Cardiac septum (tissue), 1 donor: ENCODE measurements at places on chromosomes 7 and 10. TPM values are rescaled to one million over a fixed set of nuclear protein-coding genes. Genes with fewer than 3 reads are reported as not detected.

- DNase-seq: no peak
Measured at GRCh38 chr7:100387695-100388094, 14.4 kb downstream of the PILRA start.

PNLIPRP2 gene
- total RNA-seq: not detected

FOXI2 gene
- total RNA-seq: 0.24 TPM

- DNase-seq: no peak
Measured at GRCh38 chr10:101602761-101603398, 14.8 kb downstream of the DPCD start.

DNA sequence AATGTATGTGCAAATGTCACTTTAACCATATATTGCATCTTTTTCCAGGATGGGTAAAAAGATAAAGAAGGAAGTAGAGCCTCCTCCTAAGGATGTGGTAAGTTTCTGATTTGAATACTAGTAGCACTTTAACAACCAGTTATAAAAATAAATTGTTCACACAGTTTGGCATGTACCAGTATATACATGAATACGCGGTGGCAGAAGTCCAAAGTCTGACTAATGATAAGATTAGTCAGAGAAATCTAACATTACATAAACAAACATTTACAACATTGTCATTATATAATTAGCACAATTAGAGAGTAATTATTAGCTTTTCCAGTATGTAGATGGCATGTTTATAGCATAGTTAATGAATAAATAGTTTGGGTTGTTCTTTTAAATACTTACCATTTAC lies 4.1 kb downstream of the ARMC3 start:
- DNase-seq: no peak

GRCh38 chr7:148371280-148371937 lies 219.2 kb upstream of the C7orf33 start:
- no peak for DNase-seq

- DNase-seq: no peak
Measured at GRCh38 chr7:2245883-2246675, 4.1 kb downstream of the NUDT1 start.

GRCh38 chr10:1033601-1034000 lies 7.9 kb upstream of the IDI2 start:
- peak; percentile 17 for DNase-seq

GRCh38 chr7:924541-925231 lies 29.8 kb downstream of the ADAP1 start:
- DNase-seq: peak; percentile 76

DNA sequence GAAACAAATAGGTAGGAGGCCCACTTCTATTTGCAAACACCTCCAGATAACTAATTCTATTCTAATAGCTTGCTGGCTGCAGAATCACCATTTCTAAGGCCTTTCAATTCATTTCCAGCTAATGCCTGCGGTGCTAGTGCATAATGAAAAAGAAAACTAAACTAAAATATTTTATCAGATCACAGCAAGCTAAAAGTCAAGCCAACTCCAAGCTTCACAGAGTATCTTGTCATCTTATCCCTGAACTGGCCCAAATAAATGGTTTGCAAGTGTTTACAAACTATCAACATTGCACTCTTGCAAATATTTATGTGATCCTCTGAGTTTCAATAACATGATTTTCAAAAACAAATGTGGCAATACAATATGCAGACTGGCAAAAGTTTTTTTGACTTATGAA lies 166.0 kb downstream of the IPMK start:
- DNase-seq: no peak

TRIM50 gene
- not detected for total RNA-seq

DNA sequence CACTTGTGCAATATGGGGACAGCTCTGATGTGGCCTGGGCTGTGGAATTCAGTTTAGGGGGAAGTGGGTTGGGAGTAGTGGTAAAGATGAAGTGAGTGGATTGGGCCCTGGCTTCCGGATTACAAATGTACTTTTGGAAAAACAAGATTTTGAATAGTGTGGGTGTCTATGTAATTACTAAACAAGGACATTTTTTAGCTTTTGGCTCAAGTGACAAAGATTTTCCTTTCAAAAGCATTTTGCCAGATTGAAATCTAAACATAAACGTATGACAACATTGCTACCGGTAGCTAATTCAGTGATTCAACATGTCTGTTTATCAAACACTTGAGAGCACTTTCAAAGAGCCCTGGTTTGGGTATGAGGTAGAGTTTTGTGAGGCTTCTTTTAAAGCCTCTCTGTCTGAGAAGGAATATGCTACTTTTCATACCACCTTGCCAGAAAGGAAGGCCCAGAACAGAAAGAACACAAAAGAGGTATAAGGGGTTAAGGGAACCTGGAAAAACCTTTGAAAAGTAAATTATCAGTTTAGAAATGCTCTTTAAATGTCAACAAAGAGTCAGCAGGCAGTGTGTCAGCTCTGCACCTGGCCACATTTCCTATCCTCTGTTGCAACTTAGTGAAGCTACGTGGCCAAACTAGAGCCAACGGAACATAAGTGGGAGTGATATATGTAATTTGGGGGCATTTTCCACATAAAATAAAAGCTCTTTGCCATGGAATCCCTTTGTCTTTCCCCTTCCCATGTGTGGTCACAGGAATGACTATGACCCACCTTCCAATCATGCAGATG lies 516.1 kb downstream of the NRG3 start:
- DNase-seq: no peak

GRCh38 chr7:39451901-39452300 lies 114.3 kb upstream of the YAE1 start:
- no peak for DNase-seq

FZD1 gene
- 23.1 TPM for total RNA-seq

CTAGE15 gene
- total RNA-seq: not detected

DNA sequence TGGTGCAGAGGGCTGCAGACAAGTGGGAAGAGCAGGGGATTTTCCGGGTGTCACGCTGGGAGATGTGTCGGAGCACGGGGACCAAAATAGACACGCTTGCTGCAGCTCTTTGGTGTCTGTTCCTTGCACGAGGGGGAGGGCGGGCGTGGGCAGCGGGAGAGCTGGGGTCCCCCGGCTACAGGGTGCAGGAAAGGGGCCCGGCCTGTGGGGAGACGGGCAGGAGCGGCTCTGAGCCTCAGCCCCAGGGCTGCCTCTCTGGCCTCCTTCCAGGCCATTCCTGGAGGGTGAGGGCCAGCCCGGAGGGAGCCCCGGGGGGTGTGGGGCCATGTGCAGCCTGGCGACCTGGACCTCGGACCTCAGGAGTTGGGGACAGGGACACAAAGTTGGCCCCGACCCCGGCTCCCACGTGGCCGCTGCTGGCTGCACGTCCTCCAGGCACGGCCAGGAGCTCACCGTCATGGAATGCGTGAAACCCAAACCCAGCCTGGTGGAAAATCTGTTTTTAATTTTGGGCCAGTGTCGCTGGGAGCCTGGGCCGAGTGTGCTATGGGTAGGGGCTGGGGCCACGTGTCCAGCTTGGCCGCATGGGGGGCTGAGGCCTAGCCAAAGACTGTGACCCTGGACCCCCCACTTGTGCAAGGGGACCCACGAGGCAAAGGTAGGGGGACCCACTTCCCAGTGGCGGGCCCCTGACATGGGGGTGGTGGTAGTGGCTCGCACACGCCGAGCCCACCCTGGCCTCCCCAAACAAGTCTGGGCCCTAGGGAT lies 6.6 kb downstream of the TTYH3 start:
- DNase-seq: no peak

HOXA11 gene
- not detected for total RNA-seq

- no peak for DNase-seq
Measured at GRCh38 chr7:129576138-129576537, 35.4 kb upstream of the NRF1 start.

DNA sequence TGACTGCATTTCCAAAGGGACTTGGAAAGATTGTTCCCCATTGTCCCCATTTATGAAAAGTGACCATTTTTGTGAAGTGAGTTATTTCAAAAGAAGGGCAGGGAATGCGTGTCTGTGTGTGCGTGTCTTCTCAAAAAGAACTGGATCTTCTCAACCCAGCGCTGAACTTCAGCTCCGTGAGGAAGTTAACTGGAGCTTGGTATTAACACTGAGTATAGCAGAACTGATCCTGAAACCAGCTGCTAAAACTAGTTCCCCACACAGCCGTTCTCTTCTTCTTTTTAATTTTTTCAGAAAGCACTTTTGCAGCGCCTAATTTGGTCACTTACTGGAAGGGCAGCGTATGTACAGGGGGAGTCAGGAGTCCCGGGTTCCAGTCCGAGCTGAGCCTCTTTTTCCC lies 45.8 kb upstream of the PLEKHA1 start:
- DNase-seq: no peak

DNA sequence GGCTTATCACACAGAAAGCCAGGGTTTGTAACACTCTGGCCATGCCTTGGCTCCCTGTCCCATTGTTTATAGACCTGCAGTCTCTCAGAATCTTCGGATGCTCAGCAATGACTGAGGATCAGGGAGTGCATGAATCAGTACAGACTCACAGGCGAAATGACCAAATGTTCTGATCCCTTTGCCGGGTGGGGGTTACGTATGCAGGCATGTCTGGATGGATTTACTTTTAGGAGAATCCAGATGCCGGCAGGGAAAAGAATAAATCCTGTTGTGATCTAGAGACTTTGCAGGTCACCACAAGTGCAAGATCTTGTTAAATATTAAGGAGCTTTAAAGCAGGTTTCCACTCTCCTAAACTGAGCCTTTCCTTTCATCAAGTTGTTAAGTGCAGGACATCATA lies 149.5 kb downstream of the SFMBT2 start:
- no peak for DNase-seq

BMPER gene
- total RNA-seq: 1.9 TPM

SAMD9L gene
- total RNA-seq: 4.1 TPM

- DNase-seq: peak; percentile 17
Measured at GRCh38 chr10:119084896-119085295, 4.3 kb upstream of the EIF3A start.

PITX3 gene
- 0.51 TPM for total RNA-seq

ANKRD1 gene
- 8,251 TPM for total RNA-seq

- no peak for DNase-seq
Measured at GRCh38 chr7:134640842-134641715, 5.6 kb upstream of the BPGM start.

NEBL gene
- total RNA-seq: 597 TPM
